ENCODE measurements at places on chromosomes 2 and 18.

GRCh38 chr18:59272891-59273758, at the start of gene RAX:
RAX (minus strand) TSS chr18:59273454; CDS start chr18:59273206, 248 bp downstream.
- DNase-seq, result no peak

DNA sequence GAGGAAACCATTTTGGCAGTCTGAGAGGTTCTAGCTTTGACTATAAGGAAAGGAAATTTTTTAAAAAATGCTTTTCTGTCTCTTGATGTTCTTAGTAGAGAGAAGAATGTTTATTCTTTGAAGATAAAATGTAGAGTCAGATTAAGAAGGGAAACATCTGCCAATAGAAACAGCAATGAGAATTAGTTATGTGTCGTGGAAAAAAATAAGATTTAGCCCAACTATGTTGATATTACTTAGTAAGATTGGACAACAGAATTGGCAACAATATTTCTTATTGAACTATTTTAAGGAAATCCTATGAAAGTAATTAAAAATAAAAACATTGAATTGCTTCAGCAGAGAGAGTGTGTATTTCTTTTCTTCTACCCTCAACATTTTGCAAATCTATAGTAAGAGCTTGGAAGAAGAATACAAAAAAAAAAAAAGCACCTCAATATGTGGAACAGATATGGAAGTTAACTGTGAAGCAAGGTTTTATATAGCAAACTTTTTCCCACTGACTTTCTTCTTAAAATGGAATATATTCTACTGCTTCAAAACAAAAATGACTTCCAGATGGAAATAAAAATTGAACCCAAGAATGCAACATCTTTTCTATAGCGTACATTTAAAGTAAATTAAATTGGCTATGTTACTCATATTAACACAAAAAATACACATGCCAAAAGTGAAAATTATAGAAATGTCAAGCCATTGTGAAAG, 177.9 kb downstream of the FAM124B start:
- DNase-seq, result no peak

- DNase-seq, result no peak
Observed at GRCh38 chr18:64019922-64020756, 50.3 kb downstream of the SERPINB8 start.

DNA sequence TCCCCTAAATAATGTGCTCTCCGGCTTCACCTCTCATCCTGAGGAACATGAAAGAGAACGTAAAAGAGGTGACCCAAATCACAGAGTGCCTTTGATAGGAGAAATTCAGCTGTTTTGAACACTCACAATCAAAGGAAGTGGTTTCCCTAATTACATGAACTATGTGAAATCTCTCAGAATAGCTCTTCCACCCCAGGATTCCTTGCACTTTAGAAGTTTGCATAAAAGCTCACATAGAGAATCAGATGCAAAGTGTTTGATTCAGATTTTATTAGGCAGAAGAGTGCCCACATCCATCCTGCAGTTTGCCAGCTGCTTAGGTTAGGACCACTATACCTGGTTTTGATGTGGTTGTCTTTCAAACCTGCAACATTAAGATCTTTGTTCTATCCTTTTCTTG, 61.0 kb downstream of the MAP3K20 start:
- DNase-seq, result no peak

- DNase-seq, result no peak
Observed at GRCh38 chr2:69437751-69438154, 518 bp upstream of the NFU1 start.
